Nephron progenitor cell (in vitro differentiated cells): ENCODE measurements at places on chromosomes 5 and 9.
A peak's percentile ranks its signal among the peaks of the same experiment; 100 is the strongest.

- DNase-seq: no peak
Observed at GRCh38 chr5:142969624-142970439, 199.7 kb downstream of the ARHGAP26 start.

DNA sequence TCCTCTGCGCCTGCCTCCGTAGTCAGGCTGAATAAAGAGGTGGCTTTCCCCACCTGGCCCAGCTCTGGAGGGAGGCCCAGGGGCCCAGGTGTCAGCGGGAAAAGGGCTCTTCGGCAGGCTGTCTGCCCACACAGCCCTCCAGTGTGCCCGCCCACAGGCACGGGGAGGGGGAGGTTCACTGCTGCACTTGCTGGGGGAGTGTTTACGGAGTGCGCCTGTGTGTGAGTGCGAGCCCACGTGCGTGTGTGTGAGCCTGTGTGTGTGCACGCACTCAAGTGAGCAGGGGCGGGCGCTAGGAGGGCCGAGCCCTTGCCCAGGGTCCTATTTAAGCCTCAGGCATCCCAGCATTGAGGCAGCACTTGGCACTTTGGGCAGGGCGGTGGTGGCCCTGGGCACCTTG is 10.9 kb downstream of the DNLZ start:
- no peak for DNase-seq

GRCh38 chr9:109316207-109316640 is 4.6 kb downstream of the EPB41L4B start:
- no peak for DNase-seq

GRCh38 chr9:109640580-109641371 is 139.2 kb upstream of the PALM2AKAP2 start:
- peak; percentile 90 for DNase-seq

DNA sequence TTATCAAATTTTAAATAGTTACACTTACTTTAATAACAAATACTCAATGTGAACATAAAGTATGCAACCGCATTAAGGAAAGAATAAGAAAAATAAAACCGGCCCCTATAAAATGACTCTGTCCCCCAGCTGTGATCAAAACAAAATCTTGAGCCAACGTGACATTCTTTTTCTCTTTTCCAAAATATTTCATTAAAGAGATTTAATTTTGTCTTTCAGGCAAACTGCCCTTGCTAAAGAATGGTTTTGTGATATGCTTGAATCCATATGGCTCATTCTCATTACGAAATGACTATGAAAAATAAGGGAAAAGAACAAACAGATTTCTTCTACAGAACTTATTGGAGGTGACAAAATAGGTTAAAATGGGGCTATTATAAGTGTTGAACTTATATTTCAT is 197.0 kb downstream of the NR2F1-AS1 start:
- no peak for DNase-seq

DNA sequence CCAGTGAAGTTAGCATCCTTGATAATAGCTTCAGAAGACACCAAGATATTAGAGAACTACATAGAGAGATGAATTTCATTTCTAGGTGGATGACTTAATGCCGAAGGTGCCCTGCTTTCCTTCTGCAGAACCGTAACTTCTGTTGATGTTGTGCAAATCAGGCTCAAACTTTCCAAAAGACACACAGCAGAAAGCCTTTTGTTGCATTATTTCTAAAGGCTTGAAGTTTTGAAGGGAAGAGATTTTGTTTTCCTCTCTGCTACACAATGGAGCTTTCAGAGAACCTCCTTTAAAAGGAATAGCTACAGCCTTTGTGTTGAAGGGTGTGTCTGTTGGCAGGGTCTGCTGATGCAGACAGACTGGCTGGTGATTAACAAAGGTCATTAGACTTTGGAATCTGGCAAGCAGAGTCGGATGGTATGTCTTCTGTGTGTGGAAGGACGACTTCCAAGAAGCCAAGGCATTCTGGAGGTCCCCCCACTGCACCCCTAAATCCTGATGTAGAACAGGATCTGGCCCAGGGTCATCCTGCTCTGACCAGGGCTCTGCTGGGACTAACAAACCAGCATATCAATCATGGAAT is 57.8 kb downstream of the ZNF462 start:
- DNase-seq: no peak

GRCh38 chr9:88905506-88905905 is 85.8 kb upstream of the S1PR3 start:
- DNase-seq: no peak

DNA sequence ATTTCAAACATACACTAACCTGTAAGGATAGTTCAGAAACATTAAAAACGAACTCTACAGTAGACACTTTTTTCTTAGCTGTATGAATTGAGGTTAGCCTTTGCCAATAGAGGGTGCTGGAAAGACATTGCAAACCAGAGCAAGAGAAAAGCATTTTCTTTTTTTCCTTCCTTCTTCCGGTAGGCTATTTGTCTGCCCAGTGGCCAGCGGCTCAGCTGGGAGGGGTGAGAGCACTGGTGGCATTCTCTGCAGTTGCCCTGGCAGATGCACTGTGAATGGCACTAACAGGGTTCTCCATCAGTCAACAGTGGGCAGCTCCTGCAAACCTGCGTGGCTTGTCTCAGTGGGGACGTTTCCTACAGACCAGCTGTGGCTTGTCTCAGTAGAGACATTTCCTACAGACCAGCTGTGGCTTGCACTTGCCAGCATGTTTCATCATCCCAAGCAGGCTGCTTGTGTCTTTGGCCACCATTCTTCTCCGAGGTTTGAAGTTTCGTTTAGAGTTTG is 984.5 kb upstream of the CDH18 start:
- DNase-seq: peak; percentile 6
